ENCODE measurements at places on chromosomes 2 and 18.
A peak's percentile ranks its signal among the peaks of the same experiment; 100 is the strongest.

- DNase-seq, result no peak
Observed at GRCh38 chr2:162917626-162918025, 79.1 kb upstream of the KCNH7 start.

DNA sequence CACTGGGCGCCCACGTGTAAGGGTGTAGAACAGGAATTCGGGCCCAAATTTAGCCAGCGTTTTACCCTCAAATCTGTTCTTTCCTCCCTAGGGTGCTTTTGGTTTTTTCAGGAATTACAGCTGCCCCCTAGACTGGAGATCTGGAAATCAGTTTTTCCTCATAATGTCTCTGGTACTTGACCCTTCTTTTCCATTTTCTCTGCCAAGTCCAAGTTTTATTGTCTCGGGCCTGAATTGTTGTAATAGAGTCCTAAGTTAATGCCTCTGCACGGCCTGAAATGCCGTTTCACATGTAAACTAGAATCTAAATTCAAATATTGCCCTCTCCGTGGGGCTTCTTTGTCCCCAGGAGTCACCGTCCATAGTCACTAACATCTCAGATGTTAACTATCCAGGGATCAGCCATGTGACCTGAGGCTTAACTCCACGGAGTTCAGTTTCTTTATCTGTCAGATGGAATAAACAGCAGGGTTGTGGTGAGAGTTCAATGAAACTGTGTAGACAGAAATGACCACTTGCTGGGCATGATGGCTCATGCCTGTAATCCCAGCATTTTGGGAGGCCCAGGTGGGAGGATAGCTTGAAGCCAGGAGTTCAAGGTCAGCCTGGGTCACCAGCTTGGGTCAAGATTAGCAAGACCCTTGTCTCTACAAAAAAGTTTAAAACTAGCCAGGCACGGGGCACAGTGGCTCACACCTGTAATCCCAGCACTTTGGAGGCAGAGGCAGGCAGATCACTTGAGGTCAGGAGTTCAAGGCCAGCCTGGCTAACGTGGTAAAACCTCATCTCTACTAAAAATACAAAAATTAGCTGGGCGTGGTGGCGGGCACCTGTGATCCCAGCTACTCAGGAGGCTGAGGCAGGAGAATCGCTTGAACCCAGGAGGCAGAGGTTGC is 12.7 kb upstream of the CABLES1 start:
- no peak for DNase-seq

GRCh38 chr2:48733067-48733503 is 22.4 kb downstream of the LHCGR start:
- DNase-seq, result peak; percentile 64

- no peak for DNase-seq
Observed at GRCh38 chr18:79182047-79182713, 113.0 kb downstream of the ATP9B start.

DNA sequence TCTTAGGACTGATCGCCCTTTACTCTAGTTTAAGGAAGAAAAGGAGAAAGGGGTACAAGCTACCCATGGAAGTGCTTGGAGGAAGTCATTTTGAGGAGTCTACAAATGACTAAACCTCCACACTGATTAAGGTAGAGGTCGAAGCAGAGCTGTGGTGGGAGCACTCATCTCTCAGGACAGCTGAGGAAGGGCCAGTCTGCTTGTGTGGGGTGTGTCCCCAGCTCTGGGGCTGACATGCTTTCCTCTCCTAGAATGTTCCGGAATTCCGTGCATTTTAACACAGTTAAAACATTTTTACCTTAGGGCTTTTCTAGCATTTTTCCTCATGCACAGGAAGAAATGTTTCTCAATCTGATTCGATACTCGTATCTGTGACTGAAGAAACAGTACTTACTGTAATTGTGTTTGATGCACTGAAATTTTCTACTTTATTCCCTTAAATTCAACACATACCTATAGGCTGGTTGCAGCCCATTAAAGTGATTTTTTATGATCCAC is 135.1 kb downstream of the NCK2 start:
- DNase-seq, result no peak

DNA sequence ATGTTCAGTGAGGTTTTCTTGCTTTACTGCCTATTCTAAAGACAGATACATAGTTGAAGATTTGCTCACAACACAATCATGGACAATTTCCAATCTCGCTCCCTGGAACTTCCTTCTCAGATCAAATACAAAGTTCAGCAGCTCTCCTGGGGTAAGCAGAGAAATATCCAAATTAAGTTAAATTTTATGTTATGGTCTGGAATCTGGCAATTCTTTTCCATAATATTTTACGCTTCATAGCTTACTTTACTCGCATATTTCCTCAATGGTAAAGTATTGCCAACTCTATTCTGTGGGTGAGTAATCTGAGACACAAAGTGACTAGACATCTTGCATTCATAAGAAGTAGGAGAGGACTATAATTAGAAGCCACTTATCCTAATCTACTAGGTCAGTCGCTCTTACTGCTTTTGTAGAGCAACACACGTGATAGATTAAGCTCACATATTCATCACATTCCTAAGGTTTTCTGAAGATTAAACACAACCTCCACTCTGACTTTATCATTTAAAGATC is 529.4 kb downstream of the CCDC85A start:
- no peak for DNase-seq

DNA sequence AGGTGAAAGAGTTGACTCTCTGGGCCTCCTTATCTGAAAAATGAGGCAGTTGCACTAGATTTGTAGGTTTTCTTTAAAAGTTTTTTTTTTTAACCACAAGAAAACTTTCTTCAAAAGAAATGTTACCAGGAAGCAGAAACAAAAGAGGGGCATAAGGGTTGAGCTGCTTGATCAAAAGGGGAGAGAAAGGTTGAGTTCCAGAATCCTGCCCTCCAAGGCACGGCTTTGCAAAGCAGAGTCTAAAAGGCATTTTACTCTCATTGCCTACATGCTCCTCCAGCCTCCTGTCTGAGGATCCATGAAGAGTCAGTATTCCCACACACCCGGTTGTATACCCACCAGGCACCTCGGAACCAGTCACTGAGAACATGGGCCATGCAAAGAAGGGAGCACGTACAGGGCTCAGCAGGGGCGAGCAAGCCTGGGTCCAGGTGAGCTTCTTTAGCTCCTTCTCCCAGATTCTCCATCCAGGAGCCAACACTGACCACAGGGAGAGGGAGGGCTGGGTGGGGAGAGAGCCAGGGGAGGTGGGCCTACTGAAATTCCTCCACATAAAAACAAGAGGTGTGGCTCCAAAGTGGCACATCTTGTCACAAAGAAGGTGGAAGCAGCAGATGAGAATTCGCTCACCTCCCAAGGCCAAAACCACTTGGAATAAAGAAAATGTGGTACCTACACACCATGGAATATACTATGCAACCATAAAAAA is 116.0 kb upstream of the EPC2 start:
- DNase-seq, result no peak

GRCh38 chr18:77191071-77191751 is 58.4 kb upstream of the GALR1 start:
- no peak for DNase-seq

DNA sequence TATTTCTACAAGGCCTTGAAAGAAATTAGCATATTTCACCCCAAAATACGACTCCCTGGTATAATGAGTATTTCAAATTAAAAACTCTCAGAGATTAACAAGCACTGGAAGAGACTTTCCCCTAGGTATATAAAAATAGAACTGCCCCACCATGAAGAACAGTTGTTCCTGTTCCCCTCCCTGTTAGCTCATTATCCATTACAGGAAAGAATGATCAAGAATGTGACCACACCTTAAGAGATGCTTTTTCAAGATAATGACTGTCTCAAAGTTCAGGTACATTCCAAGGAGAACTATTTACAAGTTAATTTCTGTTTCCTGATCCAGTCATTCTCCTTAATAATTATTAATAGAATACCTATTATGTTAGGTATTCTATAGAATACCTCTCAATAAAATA is 1220.6 kb upstream of the CDH2 start:
- DNase-seq, result no peak

GRCh38 chr18:12391487-12392165 is 14.6 kb upstream of the AFG3L2 start:
- peak; percentile 61 for DNase-seq

DNA sequence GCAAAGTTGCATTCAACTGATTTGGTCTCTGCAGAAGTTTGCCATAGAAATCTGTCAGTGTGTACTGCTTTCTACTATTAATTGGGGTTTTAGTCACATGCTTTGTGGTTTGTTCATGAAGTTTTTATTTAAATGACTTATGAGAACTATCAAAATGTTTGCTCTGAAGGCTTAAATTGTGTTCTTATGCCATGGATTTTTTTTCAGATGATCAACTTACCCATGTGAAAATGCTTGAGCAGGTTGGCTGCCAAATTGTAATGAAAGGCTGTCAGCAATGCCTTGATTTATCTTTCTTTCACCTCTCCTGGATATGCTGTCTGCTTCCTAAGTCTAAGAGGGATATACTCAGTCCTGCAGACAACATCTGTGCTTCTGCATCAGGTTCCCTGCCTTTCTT is 50.7 kb downstream of the FMNL2 start:
- DNase-seq, result no peak

- DNase-seq, result no peak
Observed at GRCh38 chr2:41779888-41780287, 267.9 kb upstream of the PKDCC start.

- DNase-seq, result no peak
Observed at GRCh38 chr2:8018956-8019355, 662.9 kb upstream of the ID2 start.

DNA sequence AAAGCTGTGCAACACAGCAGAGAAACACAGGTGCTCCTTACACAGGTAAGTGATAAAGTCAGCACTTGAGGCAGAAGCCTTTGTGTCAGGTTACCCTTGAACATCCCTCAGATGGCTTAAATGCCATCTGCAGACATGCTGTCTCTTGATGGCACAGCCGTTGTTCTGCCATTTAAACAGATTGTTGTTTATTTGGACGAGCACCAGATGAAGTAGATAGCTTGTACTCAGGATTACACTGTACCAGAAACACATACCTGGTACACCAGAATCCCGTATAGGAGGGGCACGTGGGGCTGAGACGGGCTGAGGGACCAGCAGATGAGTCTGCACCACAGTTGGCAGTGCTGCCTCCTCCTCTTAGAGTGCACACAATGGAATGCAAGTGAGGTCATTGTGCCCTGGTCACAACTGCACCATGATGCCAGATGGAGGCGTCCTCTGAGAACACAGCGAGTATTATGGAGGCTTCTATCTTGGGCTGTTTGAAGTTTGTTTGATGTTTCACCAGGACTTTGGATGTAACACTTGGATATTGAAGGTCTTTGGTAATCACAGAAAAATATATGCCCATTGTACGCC is 143.0 kb downstream of the TANC1 start:
- DNase-seq, result no peak

DNA sequence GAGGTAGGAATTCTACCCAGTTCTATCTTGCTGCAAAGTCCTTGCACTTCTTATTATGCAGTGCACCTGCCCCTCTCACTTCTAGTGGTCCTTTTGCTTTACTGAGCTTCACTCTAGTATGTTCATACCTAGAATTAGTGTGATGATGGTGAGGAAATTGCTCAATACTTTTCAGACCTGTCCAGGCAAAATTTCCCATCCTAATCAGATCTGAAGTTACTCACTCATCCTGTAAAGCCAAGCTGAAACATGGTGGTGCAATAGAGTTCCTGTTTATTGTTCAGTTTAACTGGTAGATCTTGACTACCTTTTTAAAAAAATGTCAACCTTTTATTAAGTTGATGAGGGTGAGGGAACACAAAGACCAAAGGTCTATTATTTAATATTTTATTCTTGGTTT is 12.6 kb upstream of the FIGN start:
- no peak for DNase-seq

- no peak for DNase-seq
Observed at GRCh38 chr2:159904127-159904958, 106.3 kb upstream of the CD302 start.

Data from HEK293T (cell line).